ENCODE measurements at places on chromosomes 11 and 22.
A peak's percentile ranks its signal among the peaks of the same experiment; 100 is the strongest.

DNA sequence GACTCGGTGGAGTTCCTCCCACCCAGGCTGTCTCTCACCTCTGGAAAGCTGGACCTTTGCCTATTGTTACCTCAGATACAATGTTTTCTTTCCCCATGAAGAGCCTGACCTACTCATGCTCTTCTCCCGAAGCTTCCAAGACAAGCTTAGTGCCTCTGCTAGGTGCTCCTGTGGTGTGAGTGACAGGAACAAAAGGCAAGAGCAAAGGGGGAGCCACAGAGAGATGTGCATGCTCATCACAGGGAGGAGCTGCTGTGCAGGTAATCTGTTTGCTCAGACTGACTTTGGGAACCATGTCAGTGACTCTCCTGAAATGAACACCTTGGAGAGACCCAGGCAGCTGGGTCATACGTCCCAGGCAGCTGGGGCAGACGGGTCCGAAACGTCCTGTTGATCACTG, 53.6 kb upstream of the VSTM5 start:
- no peak for DNase-seq

GRCh38 chr11:118514103-118514502, 13.2 kb upstream of the TTC36 start:
- DNase-seq = no peak

- no peak for DNase-seq
Measured at GRCh38 chr22:44914026-44914721, 95.6 kb downstream of the PHF21B start.

DNA sequence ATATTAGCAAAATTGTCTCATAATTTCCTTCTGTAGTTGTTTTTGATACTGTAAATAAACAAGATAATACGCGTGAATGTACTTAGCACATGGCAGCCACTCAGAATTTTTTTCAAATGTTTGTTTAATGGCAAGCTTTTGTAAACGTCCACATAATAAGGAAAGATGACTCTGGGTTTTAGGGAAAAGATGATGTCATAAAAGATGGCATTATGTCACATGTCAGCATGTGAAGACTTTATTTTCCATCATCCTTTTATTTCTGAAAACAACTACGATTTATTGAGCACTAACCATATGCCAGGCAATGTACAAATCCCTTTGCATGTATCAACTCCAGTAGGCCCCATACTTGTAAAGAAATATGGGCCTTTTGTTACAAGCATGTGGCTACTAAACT, 139.9 kb downstream of the C11orf91 start:
- DNase-seq = no peak

GRCh38 chr11:695538-696248, at the start of gene TMEM80:
TSS of gene TMEM80 (plus strand) at chr11:695816. CDS start at chr11:695828, 12 bp downstream.
- peak; percentile 99 for DNase-seq

DNA sequence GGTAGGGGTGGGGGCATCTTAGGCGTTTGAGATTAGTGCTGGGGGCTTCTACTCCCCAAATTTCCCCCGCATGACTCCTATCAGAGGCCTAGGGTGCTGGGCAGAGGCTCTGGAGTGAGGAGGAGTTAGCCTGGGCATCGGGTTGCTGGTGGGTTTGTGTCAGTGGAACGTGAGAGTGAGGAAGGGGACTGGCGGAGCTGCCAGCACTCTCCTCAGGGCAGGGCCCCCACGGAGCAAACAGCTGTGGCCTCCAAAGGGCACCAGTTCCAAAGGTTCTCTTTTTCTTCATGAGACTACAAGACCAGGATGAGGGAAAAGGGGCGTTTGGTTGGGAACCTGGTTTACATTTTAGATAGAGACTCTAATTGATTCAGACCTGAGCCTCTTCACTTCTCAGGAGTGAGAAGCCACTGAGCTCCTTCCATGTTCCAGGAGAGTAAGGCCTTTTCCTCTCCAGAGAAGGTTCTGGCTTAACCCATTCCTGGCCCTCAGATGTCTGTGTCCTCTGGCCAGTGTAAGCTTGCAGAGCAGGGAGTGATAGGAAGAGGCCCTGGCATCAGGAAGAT, 35.6 kb upstream of the CDON start:
- no peak for DNase-seq

- no peak for DNase-seq
Measured at GRCh38 chr11:123431619-123432018, 1.6 kb downstream of the GRAMD1B start.
